ENCODE measurements at places on chromosomes 3 and 15.
A peak's percentile ranks its signal among the peaks of the same experiment; 100 is the strongest.

GRCh38 chr3:89326997-89327396 lies 219.6 kb downstream of the EPHA3 start:
- no peak for DNase-seq

GRCh38 chr3:11602239-11602840 lies 41.4 kb downstream of the VGLL4 start:
- no peak for DNase-seq

- DNase-seq: no peak
Measured at GRCh38 chr3:130748981-130749380, 2.4 kb upstream of the PIK3R4 start.

DNA sequence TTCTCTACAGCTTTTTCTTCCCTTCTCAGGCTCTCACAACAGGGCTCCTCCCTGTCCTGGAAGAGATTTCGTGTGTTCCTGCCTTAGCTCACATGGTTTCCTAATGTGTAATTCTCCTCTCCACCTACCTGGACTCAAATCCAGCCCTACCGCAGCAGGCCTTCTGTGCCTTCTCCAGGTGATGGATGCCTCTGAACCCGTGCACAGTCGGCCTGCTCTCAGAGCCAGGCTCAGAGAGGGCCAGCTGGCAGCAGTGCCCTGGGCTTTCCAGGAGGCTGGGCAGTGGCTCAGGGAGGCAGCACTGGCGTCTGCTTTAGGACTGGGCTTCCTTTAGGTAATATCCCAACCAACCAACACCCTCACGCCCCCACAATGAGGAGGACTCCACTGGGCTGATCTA lies 123.2 kb upstream of the TMC3 start:
- no peak for DNase-seq

- no peak for DNase-seq
Measured at GRCh38 chr3:161026612-161027510, 78.3 kb downstream of the B3GALNT1 start.

GRCh38 chr15:35014241-35014640 lies 26.2 kb upstream of the ZNF770 start:
- DNase-seq: no peak

- DNase-seq: peak; percentile 69
Measured at GRCh38 chr3:114649331-114649730, 355.5 kb downstream of the TIGIT start.

DNA sequence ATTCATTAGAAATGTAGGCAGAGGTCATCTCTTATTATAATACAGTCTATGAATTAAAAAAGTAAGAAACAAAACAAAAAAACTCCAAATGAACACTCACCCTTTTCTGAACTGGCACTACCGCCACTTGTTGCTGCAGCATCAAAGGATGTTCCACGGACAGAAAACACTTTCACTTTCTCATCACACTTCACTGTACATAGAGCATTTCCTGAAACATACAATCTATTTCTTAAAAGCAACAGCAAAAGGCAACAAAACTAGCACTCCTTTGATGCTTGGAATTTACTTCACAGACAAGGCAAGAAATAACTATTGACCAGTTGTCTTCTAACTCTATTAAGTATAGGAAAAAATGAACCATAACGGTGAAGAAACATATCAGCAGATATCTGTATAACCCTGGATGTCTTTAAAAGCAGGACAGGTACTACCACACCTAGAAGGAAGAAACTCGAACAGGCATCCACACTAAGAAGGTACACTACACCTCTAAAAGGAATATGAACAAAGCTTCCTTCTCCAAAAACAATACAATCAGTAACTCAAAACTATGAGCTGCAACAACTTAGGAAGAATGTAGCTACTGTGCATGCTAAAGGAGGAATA lies 24.9 kb downstream of the ETFA start:
- no peak for DNase-seq

GRCh38 chr3:76500746-76501275 lies 539.1 kb upstream of the ROBO2 start:
- no peak for DNase-seq

GRCh38 chr3:143163562-143164100 lies 44.1 kb downstream of the CHST2 start:
- DNase-seq: no peak

Data from HepG2 (cell line).